Hippocampal formation (tissue), 2 donors: ENCODE measurements at places on chromosomes 2 and 18.

DNA sequence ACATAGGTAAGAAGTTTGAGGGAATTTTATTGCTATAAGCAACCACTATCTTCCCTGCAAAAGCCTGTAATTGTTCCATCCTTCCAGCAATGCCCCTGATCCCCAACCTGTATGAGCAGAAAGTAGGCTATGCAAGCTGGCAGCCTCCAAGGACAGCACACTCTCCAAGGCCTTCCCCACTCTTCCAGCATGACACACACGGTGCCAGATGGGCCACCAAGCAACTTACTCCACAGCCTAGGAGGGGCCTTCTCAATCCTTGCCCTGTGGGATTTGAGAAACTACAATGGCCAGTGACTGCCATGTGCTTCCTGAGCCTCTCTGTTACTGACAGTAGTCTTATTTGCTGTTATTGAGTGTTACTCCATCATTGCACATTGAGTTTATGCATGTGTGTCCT is 137.5 kb downstream of the ACTR3 start:
- no peak for DNase-seq

- DNase-seq, result no peak
Observed at GRCh38 chr2:175843625-175844024, 158.4 kb downstream of the LNPK start.

- no peak for DNase-seq
Observed at GRCh38 chr18:3931013-3931315, 481.0 kb downstream of the TGIF1 start.

GRCh38 chr2:66445925-66446871 is 11.3 kb downstream of the MEIS1 start:
- DNase-seq, result no peak

GRCh38 chr18:14086458-14087231 is 45.6 kb downstream of the ZNF519 start:
- DNase-seq, result peak; percentile 45

DNA sequence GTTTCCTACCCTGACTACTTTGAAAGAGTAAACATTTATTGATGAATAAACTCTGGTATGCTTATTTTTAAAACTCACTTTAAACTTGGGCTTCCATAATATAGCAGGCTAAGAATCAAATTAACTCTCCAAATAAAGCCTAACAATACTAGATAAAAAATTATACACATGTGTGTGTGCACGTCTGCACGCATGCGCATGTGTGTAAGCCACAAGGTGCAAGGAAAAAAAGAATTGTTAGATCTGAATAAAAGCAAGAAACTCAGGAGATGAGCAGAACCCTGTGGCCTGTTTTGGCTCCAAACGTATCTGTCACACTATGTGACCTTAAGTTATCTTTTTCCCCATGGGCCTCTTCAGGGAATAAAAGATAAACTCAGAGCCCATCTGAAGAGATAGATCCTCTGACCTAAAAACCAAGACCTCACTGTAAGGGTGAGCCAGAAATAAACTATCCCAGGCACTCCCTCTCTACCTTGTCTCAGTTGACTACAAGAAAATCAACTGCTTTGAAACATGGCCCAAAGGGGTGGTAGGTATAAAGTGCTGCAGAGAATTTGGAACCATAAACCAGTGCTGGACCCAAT is 6.3 kb downstream of the HDHD2 start:
- no peak for DNase-seq

DNA sequence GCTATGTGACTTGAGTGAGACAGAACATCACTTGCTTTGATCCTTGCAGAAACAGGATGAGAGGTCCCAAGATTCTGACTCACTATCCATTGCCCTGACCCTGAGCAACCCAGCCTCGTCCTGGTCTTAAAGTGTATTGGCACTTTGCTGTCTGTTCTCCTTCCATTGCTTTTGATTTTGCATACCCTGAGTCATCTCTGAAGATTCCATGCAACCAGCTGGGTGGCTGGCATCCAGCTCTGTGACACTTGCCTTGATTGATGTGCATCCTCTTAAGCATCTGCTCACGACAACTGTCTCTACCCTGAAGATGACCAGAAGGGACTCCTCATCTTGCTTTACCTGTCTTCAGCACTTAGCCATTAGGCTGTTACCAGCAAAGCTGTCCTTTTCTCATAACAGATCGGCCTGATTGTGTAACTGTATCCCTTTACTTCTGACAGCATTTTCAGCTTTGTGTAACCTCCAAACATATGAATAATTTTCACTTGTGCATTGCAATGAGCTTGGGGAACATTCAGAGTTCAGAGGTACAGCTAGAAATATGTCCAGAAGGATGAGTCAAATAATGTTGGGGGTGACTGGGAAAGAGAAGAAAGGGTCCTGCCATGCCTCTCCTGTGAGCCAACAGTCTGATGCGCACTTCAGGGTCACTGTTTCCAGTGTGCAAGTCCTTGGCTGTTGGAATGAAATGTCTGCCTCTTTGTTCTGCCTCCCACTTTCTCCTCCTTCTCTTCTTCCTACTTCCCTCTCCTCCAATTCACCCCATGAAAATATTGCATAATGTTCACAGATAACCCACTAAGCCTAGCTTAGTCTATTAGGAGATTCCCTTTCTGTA is 249.7 kb upstream of the OSR1 start:
- DNase-seq, result no peak

DNA sequence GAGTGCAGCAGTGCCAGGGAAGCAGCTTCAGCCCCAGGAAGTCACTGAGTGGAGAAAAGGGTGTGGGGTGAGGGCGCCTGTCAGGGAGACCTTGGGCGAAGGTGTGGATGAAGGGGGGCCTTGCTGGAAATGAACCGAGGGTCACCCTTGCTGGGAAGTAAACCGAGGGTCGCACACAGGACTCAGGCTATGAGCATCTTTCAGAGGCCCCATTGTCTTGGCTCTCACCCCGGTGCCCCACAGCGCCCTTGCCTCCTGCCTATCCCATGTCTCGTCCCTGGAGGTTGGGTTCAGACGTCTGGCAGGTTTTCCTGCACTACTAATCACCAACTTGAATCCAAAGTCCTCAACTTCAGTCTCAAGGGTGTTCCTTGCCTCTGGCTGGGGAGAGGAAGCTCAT is 122.8 kb upstream of the PXDN start:
- no peak for DNase-seq

- no peak for DNase-seq
Observed at GRCh38 chr2:240791221-240791800, 28.7 kb downstream of the KIF1A start.

GRCh38 chr2:12442476-12442847 is 274.3 kb upstream of the TRIB2 start:
- DNase-seq, result no peak

GRCh38 chr18:42931491-42931890 is 184.0 kb downstream of the RIT2 start:
- DNase-seq, result no peak

DNA sequence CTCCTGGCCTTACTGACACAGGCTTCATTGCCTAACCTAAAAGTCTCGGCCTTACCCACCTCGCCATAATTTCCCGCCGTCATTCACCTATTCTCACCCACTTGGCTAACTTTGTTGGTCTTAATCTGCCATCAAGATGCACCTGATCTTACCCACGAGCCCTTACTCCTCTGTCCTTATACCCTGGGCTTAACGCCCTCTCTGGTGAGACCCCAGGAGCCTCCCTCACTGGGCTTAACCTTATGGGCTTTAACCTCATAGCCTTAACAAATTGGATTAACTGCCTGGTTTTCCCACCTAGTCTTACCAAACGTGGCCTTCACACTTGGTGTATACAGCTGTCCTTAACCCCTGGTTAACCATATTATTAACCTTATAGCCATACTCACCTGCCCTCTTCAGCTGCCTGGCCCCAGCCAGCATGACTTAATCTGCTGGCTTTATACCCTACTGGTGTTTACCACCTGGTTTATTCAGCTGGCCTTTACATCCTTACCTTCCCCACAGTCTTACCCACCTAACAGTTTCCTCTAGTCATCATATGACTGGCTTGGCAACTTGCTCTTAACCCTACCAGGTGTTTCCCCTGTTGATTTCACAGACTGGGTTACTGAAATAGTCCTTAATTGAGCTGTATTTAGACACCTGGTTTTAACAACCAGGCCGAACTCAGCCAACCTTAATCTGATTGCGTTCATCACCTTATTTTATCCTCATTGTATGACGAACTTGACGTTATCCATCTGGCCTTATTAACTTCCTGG is 132.0 kb upstream of the ZSWIM2 start:
- no peak for DNase-seq

- no peak for DNase-seq
Observed at GRCh38 chr2:71721669-71722068, 268.3 kb downstream of the DYSF start.

- DNase-seq, result no peak
Observed at GRCh38 chr18:22613058-22613690, 195.5 kb upstream of the CTAGE1 start.

DNA sequence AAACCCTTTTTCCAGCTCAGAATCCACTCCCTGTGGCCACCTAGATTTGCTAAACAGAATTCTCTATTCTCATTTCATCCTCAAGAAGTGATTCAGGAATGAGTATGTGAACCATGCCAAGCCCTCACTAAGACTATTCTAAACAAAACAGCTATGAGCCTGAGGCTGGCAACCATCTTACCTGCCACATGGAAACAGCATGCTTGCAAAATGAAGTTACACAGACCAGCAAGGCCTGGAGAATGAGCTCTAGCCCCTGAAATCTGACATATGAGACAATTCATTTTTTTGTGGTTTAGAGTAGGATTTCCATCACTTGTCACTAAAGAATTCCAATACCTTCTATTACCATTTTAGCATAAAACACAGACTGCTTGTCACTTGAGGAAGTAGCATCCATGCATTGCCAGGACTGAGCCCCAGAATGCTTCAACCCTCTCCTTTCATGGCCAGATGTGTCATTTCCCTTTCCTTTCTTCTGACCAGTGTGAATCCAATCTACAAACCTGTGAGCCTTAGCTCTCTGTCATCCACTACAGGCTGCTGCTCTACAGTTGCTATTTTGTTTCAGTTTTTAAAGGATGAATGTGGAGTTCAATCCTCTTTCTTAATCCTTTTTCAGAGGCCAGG is 744.3 kb upstream of the ACVR2A start:
- no peak for DNase-seq

- no peak for DNase-seq
Observed at GRCh38 chr2:189267925-189268579, 88.5 kb upstream of the COL5A2 start.

DNA sequence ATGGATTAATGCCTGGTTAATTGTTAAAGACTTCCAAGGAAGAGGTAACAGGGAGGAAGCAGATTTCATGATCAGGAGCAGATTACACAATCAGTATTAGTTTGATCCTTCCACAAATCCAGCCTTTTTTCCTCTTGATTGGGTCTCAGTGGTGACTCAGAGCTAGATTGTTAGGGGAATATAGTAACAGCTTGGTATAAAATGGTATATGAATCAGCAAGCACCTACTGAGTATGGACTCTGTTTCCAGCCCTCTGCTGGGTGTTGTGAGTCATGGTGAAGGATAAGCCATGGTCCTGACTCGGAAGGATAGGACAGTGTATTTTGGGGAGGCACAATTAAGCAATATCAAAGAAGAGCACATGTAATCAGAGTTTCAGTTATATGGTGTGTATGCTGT is 272.4 kb upstream of the DPP10 start:
- DNase-seq, result no peak

DNA sequence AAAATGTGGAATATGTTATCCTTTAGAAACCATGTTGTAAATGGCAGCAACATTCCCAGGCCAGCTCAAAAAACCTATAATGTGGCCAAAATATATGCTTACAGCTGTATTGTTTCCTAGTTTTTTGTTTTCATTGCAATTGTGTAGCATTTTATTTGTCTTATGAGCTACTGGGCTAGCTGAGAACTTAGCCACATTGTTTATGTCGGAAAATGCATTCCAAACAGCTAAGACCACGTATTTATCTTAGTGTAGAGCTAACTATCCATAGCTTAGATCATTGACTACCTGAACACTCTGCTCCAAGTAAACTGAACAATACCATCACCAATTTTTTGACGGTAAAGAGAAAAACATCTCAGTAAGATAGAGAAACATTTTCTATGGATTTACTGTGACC is 38.4 kb downstream of the METAP1D start:
- no peak for DNase-seq

DNA sequence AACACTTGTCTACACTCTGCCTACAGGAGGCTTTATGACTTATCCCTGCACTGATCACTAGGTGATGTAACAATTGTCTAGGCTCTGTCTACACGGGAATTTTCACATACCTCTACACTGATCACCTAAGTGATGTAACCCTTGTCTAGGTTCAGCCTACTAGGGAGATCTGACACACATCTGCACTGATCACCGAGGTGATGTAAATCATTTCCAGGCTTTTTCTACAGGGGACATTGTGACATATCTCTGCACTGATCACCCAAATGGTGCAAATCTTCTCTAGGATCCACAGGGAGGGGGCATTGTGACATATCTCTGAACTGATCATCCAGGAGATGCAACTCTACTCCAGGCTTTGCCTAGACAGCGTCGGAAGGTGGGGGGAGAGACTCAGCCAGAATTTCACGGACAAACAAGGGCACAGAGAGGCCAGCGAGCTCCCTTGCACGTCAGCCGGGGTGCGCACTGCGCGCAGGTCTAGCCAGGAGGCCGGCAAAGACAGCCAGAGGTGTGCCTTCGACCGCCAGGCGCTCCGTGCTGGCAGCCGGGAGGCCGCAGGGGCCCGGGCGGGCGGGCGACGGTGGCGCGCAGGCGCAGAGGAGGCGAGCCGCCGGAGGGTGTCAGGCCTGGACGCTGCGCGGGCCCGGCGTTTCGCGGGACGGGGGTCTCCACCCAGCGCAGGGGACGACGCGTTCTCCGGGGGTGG is 46.9 kb upstream of the USP14 start:
- DNase-seq, result no peak
